ENCODE measurements at places on chromosomes 16 and 17. TPM values are rescaled to one million over a fixed set of nuclear protein-coding genes. Genes with fewer than 3 reads are reported as not detected.

GRCh38 chr16:16021988-16022682, 72.7 kb downstream of the ABCC1 start:
- H3K27ac ChIP-seq: peak overlapping the region; percentile 84
- H3K36me3 ChIP-seq: peaks cover 36% of the 10 kb centered on the region
- H3K4me1 ChIP-seq: peaks cover 15% of the 10 kb centered on the region
- H3K27me3 ChIP-seq: no peaks in the 10 kb centered on the region
- no peak overlapping the region for H3K4me3 ChIP-seq

- no peaks in the 10 kb centered on the region for H3K27me3 ChIP-seq
- peak overlapping the region; percentile 86 for H3K4me3 ChIP-seq
- peak overlapping the region; percentile 99 for H3K27ac ChIP-seq
Observed at GRCh38 chr16:30609002-30609925, 925 bp downstream of the ZNF689 start.

CBX1 gene
- 31.6 TPM for total RNA-seq

DNA sequence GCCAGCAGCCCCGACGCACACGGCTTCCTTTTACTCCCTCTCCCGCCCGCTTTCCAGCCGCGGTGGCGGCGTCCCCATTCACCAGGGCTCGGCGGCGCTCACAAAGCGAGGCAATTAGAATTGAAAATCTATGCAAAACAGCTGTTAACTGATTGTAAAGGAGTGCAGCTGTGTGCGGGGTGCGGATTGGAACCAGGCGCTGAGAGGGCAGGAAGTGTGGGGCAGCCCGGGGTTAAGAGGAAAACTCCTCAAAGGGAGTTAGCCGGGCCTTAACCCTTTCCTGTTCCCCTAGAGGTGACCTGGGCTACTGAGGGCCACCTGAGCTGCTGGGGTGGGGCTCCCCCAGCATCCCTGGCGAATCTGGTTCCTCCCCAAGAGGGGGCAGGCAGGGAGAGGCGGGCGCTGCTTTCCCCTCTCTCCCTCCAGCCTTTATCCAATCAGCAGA, 5.8 kb upstream of the GSE1 start:
- no peak overlapping the region for H3K4me3 ChIP-seq
- no peak overlapping the region for H3K27ac ChIP-seq
- H3K4me1 ChIP-seq: peaks cover 40% of the 10 kb centered on the region
- no peaks in the 10 kb centered on the region for H3K36me3 ChIP-seq
- no peaks in the 10 kb centered on the region for H3K27me3 ChIP-seq

CCDC40 gene
- total RNA-seq: 5.2 TPM

DNA sequence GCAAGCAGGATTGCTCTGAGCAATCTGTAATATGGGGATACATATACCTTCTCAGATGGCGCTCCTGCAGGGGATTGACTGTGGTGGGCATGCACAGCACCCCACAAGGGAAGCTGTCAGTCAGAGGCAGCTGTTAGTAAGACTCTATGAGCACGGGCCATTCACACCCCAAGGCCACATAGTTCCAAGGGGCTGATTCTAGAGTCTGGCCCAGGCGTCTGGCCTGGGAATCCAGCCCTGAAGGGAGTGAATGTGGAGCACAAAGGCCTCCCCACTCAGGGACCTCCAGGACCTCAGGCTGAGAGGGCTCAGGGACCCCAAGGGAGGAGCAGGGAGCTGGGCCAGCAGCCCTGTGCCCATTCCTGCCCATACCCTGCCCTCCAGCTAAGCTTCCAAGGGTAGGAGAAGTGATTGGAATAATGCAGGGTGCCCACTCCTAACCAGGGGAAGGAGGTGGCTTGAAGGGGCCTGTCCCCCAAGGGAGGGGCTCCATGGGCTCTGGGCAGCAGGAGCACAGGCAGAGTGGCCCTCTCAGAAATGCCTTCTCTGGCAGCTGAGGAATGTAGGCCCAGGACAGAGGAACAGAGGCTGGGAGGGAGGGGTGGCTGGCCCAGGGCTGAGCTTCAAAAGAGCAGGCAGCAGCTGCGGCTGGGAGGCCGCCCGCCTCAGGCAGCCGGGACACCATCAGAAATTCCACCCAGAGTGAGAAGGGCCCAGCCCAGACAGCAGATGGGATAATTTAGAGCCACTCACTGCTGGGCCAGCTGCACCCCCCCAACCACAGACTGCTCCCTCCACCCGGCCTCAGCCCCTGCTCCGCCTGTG, 48.9 kb upstream of the MRPS23 start:
- H3K4me3 ChIP-seq: no peak overlapping the region
- H3K36me3 ChIP-seq: no peaks in the 10 kb centered on the region
- H3K27me3 ChIP-seq: no peaks in the 10 kb centered on the region
- DNase-seq: peak; percentile 91
- H3K27ac ChIP-seq: peak overlapping the region; percentile 94
- H3K4me1 ChIP-seq: peaks cover 67% of the 10 kb centered on the region

GRCh38 chr17:8161289-8162232, 1.2 kb downstream of the VAMP2 start:
- no peak for DNase-seq
- H3K4me3 ChIP-seq: peak overlapping the region; percentile 99
- no peaks in the 10 kb centered on the region for H3K27me3 ChIP-seq

DNA sequence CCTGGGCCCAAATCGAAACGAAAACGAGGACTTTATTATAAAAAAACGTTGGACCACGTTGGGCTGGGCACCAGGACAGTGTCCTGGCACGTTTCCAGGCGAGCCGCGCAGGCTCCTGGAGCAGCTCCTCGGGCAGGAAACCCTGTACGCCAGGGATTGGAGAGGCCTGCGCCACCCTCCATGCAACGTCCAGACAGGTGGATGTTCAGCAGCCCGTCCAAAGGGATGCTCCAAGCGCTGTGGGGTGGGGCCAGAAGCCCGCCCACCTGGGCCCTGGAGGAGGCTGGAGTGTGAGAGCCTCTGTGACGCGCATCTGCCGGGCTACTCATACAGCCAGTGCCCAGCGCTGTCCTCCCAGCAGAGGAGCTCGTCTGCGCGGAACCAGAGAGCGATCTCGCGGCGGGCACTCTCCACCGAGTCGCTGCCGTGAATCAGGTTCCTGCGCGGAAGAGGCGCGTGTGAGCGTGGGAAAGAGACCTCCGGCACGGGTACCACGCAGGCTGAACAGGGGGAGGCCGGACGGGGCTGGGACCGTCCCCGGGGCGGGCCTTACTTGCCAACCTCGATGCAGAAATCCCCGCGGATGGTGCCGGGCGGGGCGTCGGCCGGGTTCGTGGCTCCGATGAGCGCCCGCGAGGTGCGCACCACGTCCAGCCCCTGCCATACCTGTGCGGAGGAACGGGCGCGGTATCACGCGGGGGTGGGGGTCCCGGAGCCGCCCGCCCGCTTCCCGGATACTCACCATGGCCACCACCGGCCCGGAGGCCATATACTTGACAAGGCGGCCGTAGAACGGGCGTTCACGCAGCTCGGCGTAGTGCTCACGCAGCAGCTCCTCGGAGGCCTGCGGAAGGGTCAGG, 785 bp downstream of the NME3 start:
- H3K36me3 ChIP-seq: peaks cover 3% of the 10 kb centered on the region
- H3K27me3 ChIP-seq: no peaks in the 10 kb centered on the region
- DNase-seq: no peak
- peaks cover 38% of the 10 kb centered on the region for H3K4me1 ChIP-seq
- peak overlapping the region; percentile 82 for H3K27ac ChIP-seq

PFN1 gene
- total RNA-seq: 509 TPM

- no peak for DNase-seq
- H3K27me3 ChIP-seq: no peaks in the 10 kb centered on the region
- no peak overlapping the region for H3K4me3 ChIP-seq
- no peaks in the 10 kb centered on the region for H3K36me3 ChIP-seq
- peaks cover 64% of the 10 kb centered on the region for H3K4me1 ChIP-seq
Observed at GRCh38 chr17:77419547-77420094, 278.9 kb downstream of the SEC14L1 start.

ALOX15B gene
- total RNA-seq: not detected

- no peaks in the 10 kb centered on the region for H3K27me3 ChIP-seq
- no peaks in the 10 kb centered on the region for H3K36me3 ChIP-seq
- DNase-seq: no peak
Observed at GRCh38 chr16:67346341-67346740, 19.7 kb downstream of the LRRC36 start.

DNA sequence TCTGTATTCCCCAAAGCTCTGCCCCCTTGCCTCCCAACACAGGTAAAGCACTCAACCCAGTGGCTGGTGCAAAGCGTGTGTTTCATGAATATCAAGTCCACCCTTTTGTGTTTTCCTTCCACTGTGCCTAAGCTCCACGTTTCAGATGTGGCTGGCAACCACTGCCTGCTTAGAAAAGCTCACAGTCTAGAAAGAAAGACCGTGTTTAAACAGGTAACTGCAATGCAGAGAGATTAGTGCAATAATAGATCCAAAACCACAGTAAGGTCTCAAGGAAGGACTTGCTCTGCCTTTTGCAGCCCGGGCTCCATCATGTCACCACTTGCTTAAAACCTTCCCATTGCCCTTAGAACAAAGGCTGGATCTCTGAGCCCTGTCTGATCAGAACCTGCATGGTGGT, 240.2 kb upstream of the C16orf82 start:
- no peak overlapping the region for H3K27ac ChIP-seq
- H3K4me1 ChIP-seq: no peaks in the 10 kb centered on the region
- H3K36me3 ChIP-seq: no peaks in the 10 kb centered on the region
- no peak overlapping the region for H3K4me3 ChIP-seq
- H3K27me3 ChIP-seq: no peaks in the 10 kb centered on the region

RBBP6 gene
- total RNA-seq: 44.5 TPM

DNA sequence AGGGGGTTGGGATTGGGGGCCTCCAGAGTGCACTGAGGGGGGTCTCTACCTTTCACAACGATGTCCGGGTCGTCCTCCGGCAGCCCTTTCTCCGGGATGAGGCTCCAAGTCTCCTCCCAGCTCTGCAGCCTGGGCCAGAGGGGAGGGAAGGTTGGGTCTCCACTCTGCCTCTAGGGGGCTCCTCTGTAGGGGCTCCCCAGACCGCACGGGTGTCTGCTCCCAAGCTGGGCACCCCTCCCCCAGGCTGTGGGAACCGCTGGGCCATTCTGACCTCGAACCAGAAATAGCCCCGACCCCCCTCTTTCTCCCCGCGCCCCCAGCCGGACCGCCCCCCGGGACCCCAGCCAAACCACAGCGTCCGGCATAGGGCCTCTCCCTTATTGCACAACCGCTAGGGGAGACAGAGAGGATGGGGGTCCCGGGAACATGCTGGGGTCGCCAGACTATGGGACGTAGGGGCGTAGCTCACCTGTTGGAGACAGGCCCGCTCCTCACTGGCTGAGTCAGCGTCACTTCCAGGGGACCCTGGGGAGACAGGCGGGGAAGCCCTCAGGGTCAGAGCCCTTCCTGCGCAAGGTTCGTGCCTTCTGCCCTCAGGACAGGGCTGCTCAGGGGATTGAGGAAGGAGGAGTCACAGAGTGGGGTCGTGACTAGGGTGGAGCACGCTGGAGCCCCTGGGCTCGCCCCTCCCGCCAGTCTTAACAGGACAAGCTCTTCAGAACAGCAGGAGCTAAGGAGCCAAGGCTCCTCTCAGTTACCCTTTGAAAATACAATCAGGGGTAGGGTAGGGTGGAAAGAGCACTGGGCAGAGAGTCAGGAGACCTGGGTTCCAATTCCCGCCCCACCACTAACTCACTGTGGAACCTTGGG, 2.7 kb downstream of the PLEKHH3 start:
- H3K27me3 ChIP-seq: no peaks in the 10 kb centered on the region
- H3K4me1 ChIP-seq: peaks cover 44% of the 10 kb centered on the region
- peak overlapping the region; percentile 96 for H3K27ac ChIP-seq
- peak; percentile 89 for DNase-seq
- peaks cover 45% of the 10 kb centered on the region for H3K36me3 ChIP-seq

GRCh38 chr17:15233022-15233805, 31.9 kb downstream of the PMP22 start:
- H3K36me3 ChIP-seq: peaks cover 87% of the 10 kb centered on the region
- H3K4me3 ChIP-seq: no peak overlapping the region
- H3K27ac ChIP-seq: peak overlapping the region; percentile 71
- H3K4me1 ChIP-seq: peaks cover 45% of the 10 kb centered on the region
- H3K27me3 ChIP-seq: no peaks in the 10 kb centered on the region
- DNase-seq: no peak

GRCh38 chr16:72092832-72093447, 480 bp downstream of the TXNL4B start:
- DNase-seq: no peak
- peaks cover 31% of the 10 kb centered on the region for H3K4me1 ChIP-seq
- peak overlapping the region; percentile 75 for H3K4me3 ChIP-seq
- H3K36me3 ChIP-seq: peaks cover 43% of the 10 kb centered on the region

- H3K27me3 ChIP-seq: peaks cover 7% of the 10 kb centered on the region
- DNase-seq: no peak
- H3K4me1 ChIP-seq: no peaks in the 10 kb centered on the region
- no peak overlapping the region for H3K27ac ChIP-seq
- H3K4me3 ChIP-seq: no peak overlapping the region
- no peaks in the 10 kb centered on the region for H3K36me3 ChIP-seq
Observed at GRCh38 chr17:38598536-38598935, 7.2 kb downstream of the SRCIN1 start.

- no peak overlapping the region for H3K4me3 ChIP-seq
- H3K4me1 ChIP-seq: peaks cover 10% of the 10 kb centered on the region
- no peak overlapping the region for H3K27ac ChIP-seq
Observed at GRCh38 chr16:28164140-28164539, 47.6 kb downstream of the XPO6 start.

GPR179 gene
- total RNA-seq: not detected

- no peak overlapping the region for H3K4me3 ChIP-seq
- H3K36me3 ChIP-seq: no peaks in the 10 kb centered on the region
- no peak for DNase-seq
- no peaks in the 10 kb centered on the region for H3K4me1 ChIP-seq
- H3K27me3 ChIP-seq: peaks cover 4% of the 10 kb centered on the region
Observed at GRCh38 chr16:71995038-71995437, 5.2 kb downstream of the PKD1L3 start.

GLTPD2 gene
- not detected for total RNA-seq

GNAO1 gene
- total RNA-seq: 8.1 TPM

SHISA9 gene
- 0.25 TPM for total RNA-seq

DNA sequence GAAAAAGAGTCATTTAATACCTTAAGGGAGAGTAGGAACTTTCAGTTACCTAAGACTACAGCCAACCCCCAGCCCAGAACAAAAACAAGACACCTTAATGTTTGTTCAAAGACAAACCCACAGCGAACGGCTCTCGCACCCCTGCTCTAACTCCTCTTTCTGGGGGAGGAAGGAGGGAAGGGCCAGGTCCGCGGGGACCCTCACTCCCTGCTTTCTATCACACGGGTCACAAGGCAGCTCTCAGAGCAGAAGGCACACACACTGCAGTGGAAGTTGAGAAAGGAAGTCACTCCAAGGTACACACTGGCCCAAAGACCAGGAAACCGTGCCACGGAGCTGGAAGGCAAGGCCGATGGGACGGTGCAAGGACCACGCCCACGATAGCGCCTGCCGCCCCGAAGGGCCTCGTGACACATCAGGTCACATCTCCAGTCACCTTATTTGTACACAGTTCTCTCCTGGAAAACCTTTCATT, 10.0 kb downstream of the LITAFD start:
- no peak for DNase-seq
- no peak overlapping the region for H3K4me3 ChIP-seq
- no peak overlapping the region for H3K27ac ChIP-seq
- no peaks in the 10 kb centered on the region for H3K27me3 ChIP-seq
- peaks cover 80% of the 10 kb centered on the region for H3K36me3 ChIP-seq

ANKRD40CL gene
- total RNA-seq: not detected

- no peak for DNase-seq
- H3K36me3 ChIP-seq: peaks cover 21% of the 10 kb centered on the region
- peaks cover 21% of the 10 kb centered on the region for H3K4me1 ChIP-seq
- no peak overlapping the region for H3K4me3 ChIP-seq
- no peak overlapping the region for H3K27ac ChIP-seq
Observed at GRCh38 chr16:27723711-27724481, 174.0 kb downstream of the KATNIP start.

INTS2 gene
- total RNA-seq: 8.6 TPM

MKS1 gene
- total RNA-seq: 8.6 TPM

All from heart left ventricle (tissue), 16 donors.